CD4-positive, alpha-beta T cell treated with Interleukin-21 for 1 hour (primary cell): ENCODE measurements at places on chromosomes 5 and 9.

GRCh38 chr5:145835848-145836239 is 702 bp upstream of the PRELID2 start:
- DNase-seq, result no peak

DNA sequence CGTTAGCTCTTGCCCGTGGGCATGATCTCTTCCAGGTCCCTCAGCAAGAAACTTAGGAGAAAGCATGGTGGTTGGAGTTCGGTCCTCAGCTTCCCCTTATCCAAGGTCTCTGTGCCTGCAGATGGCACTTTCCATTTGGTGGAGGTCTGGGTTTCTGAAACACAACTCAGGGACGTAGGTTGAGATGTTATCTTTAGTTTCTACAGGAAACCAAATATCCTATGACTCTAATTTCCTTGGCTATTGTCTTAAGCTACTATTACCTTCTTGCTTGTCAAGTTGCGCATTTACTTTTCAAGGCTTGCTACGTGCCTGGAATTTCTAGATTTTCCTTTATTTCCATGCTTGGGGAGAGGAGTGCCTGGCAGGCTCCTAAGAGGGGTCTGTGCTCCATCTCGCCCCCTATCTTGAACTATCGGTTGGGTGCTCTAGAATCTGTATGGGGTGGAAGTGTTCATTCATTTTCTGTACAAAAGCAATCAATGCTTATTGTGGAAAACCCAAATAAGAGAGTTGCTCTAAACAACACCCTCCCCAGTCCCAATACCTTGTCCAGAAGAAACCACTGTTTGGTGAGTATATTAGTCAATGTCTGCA is 32.9 kb upstream of the KCNIP1 start:
- DNase-seq, result no peak

- no peak for DNase-seq
These were observed 9.1 kb upstream of the XPA start for GRCh38 chr9:97706246-97706645.

GRCh38 chr5:5481633-5482032 is 59.2 kb downstream of the ICE1 start:
- DNase-seq, result no peak

- no peak for DNase-seq
These were observed 3.4 kb upstream of the OGN start for GRCh38 chr9:92407818-92408217.

DNA sequence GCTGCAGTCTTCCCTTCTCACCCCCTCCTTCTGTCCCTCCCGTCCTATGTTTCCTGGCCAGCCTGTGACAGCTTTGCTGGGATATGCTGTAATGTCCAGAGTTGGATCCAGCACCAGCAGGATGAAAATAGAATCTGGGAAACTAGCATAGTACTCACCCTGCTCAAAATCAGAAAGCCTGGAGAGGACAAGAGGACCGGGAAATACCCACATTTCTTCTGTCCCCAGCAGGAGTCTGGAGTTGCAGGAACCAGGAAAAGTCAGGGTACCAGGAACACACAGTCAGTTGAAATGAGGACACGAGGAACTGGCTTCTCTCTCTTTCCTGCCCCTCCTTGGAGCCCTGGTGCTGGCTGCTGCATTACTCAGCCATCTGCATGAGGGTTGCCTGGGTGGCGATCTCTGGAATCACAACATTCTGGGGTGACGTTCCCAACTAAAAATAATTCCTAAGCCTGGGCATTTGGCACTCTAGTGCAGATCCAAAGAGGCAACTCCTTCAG is 59.6 kb upstream of the NFIL3 start:
- no peak for DNase-seq

GRCh38 chr5:143019614-143020515 is 249.7 kb downstream of the ARHGAP26 start:
- DNase-seq, result no peak

DNA sequence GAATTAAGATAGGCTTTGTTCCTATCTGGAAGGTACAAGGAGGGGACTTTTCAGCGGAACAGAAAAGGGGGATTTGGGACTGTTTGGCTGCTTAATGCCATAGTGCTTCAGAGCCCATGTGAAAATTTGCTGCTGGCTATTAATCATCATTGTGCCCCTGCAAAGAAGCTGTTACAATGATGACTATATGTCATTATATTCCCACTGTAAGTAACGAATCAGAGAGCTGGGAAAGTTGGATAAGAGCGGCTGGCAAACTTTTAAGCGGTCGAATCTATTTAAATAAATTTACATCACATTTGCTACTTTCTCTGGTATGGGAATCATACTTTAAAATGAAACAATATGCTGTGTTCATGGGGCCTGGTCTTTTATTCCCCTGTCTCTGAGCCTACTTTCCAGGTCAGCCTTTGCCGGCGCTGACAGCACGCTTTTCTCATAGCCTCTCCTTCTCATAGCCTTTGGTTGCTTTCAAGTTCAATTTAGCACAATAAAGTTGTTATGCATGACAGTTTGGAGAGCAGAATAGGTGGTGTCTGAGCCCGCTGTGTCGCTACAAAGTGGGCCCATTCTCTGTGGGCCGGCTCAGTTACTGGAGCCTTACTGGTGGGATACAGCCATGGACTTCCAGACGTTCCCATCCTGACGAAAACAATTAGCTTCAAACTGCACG is 271.2 kb upstream of the TMEM161B start:
- DNase-seq, result no peak

GRCh38 chr9:84781458-84781857 is 111.9 kb downstream of the NTRK2 start:
- DNase-seq, result peak; percentile 24

DNA sequence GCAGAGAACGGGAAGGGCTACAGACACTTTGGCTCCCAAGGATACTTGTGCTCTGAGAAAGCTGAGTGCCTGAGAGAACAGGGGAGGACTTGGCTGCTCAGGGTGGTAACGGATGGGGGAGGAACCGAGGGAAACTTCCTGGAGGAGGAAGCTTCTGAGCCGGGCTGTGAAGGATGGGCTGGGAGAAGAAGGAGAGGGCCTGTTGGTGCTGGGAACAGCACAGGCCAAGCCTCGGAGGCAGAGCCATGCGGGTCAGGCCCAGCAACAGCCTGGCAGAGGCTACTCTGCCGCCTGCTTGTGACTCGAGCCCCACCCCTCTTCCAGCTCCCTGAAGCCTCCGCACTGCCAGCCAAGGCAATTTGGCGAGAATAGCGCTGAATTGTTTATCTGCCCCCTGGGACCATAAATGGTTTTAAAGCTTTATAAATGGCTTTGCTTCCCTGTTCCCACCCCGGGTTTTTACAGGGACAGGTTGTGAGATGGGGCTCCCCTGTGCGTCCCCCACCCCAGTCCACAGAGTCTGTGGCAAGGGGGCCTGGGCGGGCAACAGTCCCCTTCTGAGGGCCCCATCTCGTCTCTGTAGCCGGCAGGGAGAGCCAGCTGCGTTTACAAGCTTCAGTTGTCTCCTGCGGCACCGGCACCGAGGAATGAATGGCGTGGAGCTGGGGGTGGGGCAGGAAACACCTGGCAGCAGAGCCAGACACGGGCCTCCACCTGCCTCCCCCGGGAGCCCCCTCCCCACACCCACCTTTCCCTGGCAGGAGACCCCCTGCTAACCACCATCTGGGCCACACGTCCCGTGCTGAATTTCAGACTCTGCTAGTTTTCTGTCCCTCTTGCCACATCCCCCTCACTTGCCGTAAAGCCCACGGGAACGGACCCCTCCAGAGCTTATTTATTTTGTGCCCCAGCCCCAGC is 24.4 kb downstream of the FAM163B start:
- no peak for DNase-seq

- DNase-seq, result no peak
These were observed 594.5 kb downstream of the PDE4D start for GRCh38 chr5:59299006-59299405.

- peak; percentile 16 for DNase-seq
These were observed 196.4 kb downstream of the TRPM3 start for GRCh38 chr9:70924895-70925547.

DNA sequence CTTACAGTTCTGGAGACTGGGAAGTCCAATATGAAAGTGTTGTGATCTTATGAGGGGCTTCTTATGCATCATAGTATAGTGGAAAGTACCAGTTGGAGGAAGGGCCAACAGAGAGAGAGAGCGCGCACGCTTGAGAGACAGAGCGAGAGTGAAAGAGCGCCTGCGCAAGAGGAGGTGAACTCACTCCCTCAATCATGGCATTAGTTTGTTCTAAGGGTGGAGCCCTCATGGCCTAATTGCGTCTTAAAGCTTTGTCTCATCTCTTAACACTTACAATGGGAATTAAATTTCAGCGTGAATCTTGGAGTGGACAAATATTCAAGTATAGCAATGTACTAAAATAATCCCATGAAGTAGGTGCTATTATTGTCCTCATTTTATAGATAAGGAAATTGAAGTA is 303.2 kb downstream of the OSTF1 start:
- DNase-seq, result no peak

- no peak for DNase-seq
These were observed 86.1 kb upstream of the LRRTM2 start for GRCh38 chr5:138961221-138961620.

- peak; percentile 1 for DNase-seq
These were observed 34.5 kb upstream of the SLC46A2 start for GRCh38 chr9:112925058-112925641.

GRCh38 chr5:80191991-80192398 is 63.9 kb downstream of the SERINC5 start:
- DNase-seq, result peak; percentile 57

DNA sequence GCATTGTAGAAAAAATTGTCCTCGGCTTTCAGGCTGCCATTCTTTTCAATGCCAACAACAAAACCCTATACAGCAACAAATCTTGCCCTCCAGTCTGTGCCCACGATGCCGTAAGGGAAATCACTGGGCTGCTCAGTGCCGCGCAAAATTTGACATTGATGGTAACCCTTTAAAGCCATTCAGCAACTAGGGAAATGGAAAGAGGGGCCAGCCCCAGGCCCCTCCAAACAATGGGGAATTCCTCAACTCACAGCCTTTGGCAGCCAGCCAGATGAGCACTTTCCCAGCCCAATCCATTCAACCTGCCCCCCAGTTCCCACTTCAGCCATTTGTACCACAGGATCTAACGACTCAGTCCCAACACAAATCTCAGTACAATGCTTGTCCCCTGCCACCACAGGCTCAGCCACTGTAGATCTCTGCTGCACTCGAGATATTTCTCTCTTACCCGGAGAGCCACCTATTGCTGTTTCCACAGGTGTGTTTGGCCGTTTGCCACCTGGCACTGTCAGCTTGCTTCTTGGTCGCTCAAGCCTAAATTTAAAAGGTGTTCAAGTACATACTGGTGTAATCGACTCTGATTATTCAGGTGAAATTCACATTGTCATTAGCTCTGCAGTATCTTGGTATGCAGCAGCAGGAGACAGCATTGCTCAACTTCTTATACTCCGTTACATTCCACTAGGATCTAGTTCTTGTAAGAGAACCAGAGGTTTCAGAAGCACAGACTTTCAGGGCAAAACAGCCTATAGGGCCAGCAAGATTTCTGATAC is 103.3 kb downstream of the SYK start:
- DNase-seq, result no peak

DNA sequence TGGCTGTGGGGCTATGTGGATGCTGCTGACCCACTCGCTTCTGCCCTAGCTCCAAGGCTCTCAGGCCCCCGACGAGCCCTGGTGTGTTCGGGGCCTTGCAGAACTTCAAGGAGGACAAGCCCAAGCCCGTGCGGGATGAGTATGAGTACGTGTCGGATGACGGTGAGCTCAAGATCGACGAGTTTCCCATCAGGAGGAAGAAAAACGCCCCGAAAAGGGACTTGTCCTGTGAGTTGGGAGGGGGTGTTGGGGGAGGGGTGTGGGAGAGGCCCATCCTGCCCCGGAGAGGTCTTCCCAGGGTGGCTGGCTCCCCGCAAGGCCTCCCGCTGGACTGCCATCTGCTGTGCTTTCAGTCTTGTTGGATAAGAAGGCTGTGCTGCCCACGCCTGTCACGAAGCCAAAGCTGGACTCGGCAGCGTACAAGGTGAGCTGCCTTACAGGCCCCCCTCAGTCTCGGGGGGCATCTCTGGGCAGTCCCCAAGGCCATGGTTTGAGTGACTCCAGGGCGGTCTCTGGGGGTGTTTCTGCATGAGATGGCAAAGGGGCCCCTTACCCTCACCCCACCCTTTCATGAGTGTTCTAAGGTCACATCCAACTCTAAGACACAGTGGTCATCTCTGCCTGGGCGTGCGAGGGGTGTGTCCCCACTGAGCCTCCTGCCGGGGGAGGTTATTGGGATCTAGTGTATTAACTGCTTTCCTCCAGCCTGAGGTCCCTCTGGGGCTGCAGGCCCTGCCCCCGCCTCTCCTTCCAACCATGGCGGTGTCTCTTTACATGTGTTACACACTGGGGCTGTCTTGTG is 89.5 kb downstream of the PHF2 start:
- DNase-seq, result no peak

GRCh38 chr9:86659413-86660046 is 287.8 kb downstream of the GAS1 start:
- DNase-seq, result no peak

DNA sequence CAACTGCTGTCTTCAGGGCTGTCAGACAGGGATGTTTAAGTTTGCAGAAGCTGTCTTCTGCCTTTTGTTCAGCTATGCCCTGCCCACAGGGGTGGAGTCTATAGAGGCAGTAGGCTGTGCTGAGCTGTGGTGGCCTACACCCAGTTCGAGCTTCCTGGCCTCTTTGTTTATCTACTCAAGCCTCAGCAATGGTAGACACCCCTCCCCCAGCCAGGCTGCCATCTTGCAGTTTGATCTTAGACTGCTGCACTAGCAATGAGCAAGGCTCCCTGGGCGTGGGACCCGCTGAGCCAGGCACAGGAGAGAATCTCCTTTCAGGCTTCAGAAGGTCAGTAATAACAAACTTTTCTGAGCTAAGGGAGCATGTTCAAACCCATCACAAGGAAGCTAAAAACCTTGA is 545.3 kb downstream of the TLE4 start:
- no peak for DNase-seq

- no peak for DNase-seq
These were observed 112.0 kb upstream of the KCNN2 start for GRCh38 chr5:114249823-114250222.

DNA sequence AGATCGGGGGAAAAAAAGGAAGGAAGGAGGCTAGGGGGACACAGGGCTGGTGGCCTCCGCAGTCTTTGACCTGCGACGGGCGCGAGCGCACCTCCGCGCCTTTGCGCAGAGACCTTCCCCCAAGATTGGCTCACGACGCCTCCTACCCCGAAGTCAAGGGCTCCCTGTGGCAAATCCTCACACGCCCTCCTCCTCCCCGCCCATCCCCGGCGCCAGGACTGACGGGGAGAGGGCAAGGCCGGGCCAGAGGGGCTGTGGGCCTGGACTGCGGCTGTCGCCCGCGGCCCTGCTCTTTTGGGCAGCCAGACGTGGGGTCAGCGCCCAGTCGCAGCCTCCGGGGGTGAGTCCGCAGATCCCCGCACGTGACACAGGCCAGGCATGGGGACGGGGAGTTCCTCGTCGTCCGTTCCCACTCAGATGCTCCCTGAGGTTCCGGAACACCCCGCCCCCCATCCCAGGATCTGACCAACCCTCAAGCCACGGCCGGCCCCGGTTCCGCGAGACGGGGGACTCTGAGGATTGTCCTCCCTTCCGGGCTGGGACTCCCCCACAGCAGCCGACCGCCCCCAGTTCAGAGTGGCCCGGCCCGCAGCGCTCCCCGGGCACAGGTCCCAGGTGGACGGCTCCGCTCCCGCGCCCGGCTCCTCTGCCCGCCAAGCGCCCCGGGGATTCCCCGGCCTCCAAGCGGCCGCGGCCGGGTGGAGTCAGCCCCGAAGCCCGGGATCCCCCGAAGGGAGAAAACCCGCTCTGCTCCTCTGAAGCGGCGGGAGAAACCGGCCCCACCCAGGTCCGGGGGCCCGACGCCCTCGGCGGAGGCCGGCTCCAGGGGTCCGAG is 543 bp upstream of the ANKRD33B start:
- peak; percentile 61 for DNase-seq
